Cardiac muscle cell (in vitro differentiated cells and primary cell): ENCODE measurements at places on chromosomes 7 and 10. TPM values are rescaled to one million over a fixed set of nuclear protein-coding genes. Genes with fewer than 3 reads are reported as not detected.

FBXW4 gene
- 18.8 and 19.6 TPM in 2 replicates for polyA plus RNA-seq

SNX10 gene
- 9.3 and 11.6 TPM in 2 replicates for polyA plus RNA-seq

NUTM2D gene
- polyA plus RNA-seq, result 0.11 and 0.78 TPM in 2 replicates

AKR1D1 gene
- polyA plus RNA-seq, result 0.18 TPM in 1 of 2 replicates, not detected in the other

ZP3 gene
- 2.4 TPM in 1 of 2 replicates, not detected in the other for polyA plus RNA-seq

STEAP1B gene
- polyA plus RNA-seq, result 0.16 TPM in 1 of 2 replicates, not detected in the other

OR13A1 gene
- 0.38 TPM in 1 of 2 replicates, not detected in the other for polyA plus RNA-seq

MYO1G gene
- 0.20 and 0.78 TPM in 2 replicates for polyA plus RNA-seq

GPR22 gene
- 0.84 and 1.7 TPM in 2 replicates for polyA plus RNA-seq

PSD gene
- polyA plus RNA-seq, result 13.2 and 18.5 TPM in 2 replicates

SEMA3C gene
- 15.5 and 29.6 TPM in 2 replicates for polyA plus RNA-seq

ADGRA1 gene
- 0.67 TPM in 1 of 2 replicates, not detected in the other for polyA plus RNA-seq

TRIL gene
- 1.7 and 2.0 TPM in 2 replicates for polyA plus RNA-seq

GIMAP8 gene
- polyA plus RNA-seq, result 0.31 TPM in 1 of 2 replicates, not detected in the other
